ENCODE measurements at places on chromosomes 12 and 14.

DNA sequence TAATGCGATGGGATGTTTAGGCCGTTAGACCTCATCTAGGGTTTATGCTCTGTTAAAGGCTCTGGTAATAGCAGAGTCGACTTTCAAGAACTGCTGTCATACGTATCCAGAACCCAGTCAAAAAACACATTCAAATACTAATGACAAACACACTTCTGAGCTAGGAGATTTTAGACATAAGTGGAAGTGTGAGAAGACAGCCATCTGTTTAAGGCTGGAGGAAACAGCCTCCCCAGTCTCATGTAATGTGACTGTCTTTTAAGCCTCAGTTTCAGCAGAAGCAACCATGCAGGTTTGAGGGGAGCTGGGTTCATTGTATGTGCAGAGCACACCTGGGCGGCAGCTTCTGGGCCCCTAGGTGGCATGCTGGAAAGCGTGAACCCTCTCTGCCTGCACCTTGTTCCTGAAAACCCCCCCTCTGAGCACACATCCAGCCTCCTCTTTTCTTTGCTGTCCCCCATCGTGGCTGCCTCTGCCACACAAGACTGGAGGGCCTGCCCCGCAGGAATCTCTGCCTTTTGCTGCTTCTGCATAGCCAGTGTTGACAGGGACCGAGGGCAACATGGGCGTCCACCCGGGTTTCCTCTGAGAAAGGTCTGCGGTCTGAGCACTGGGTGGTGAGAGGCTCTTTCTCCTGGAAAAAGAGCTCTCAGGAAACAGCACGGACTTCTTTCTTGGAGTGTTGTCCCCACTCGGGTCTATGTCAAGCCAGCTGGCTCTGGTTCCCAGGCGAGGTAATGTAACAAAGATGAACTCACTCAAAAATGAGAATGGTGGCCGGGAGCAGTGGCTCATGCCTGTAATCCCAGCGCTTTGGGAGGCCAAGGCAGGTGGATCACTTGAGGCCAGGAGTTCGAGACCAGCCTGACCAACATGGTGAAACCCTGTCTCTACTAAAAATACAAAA is 11.6 kb downstream of the WNT5B start:
- DNase-seq = no peak

GRCh38 chr14:29108908-29109307 is 342.3 kb downstream of the FOXG1 start:
- no peak for DNase-seq

- peak; percentile 88 for DNase-seq
Measured at GRCh38 chr12:7439579-7440505, 4.1 kb downstream of the CD163L1 start.

DNA sequence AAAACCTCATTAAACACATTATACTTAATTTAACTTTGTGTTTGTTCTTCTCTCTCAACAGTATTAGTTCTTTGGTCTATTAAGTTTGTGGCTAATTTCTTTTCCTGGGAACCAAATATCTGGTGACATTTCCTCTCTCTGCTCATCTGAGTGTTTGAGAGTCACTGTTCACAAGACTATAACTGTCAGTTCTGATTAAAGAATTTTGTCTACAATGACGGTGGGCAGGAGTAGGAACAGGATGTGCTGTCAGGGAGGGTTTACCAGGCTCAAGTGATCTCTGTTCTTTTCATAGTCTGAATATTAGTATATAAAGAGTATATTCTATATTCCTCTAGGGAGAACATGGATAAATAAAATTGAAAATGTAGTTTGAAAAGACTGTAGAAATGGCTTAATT is 92.9 kb downstream of the ALG10B start:
- DNase-seq = no peak

- DNase-seq = no peak
Measured at GRCh38 chr12:47165934-47166333, 86.2 kb upstream of the AMIGO2 start.

DNA sequence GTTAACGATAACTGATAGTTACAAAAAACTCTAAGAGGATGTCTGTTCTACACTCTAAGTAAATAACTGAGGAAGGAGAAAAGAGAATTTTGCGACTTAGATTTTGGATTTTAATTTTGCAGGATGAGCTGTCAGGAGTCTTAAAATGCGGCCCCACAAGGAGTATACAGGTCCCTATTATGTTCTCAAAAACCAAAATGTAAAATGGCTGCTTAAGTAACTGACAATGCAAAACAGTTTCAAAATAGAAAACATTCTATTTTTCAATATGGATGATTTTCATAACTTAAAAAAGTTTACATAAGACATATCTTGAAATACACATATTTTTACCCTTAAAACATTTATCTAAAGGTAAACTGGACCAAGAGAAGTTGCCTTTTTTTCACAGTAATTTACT is 2.6 kb downstream of the CD69 start:
- no peak for DNase-seq

GRCh38 chr14:53742233-53742620 is 214.4 kb downstream of the BMP4 start:
- no peak for DNase-seq

DNA sequence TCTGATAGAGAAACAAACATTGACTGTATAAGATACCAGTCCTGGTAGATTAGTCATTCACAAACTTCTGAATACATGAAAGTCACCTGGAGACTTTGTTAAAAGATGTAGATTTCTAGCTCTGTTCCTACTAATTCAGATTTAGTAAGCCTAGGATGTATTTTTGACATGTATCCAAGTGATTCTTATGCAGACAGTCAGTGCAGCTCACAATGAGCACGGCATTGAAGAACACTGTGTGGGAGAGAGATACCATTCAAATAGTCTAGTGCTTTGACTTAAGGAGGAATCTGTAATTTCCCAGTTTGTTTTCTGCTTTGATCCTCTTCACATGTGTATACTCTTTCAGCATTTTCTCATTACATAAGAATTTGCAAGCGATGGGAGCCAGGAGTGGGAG is 68.7 kb upstream of the STXBP6 start:
- no peak for DNase-seq

- DNase-seq = no peak
Measured at GRCh38 chr12:127150028-127150427, 1116.9 kb upstream of the TMEM132C start.

GRCh38 chr12:91926848-91927247 is 218.8 kb downstream of the BTG1 start:
- no peak for DNase-seq

GRCh38 chr14:95407354-95407753 is 87.6 kb upstream of the CLMN start:
- DNase-seq = no peak

DNA sequence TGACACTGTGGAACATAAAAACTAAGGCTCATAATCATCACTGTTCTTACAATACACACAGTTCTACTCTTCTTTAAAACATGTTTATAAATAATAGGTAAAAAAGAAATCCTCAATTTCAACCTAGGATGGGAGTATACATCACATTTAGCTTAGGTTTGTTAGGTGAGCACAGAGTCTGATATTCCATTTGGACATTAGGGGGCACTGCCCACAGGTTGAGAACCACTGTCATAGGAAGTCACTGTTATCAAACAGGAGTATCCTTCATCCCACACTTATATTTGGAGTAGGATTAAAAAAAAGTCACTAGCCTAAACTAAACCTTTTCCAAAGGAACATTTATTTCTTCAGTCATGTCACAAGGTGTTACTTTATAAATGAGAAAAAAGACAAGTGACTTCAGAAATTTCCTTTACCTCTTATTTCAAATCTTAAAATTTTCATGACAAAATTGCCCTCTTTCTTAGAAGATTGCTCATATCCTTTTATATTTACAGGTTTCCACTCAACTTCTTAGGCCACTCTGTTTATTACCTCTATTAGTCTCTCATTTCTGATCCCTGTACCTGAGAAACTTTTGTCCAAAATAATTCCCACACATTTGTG is 240.6 kb downstream of the CPNE8 start:
- no peak for DNase-seq

- DNase-seq = no peak
Measured at GRCh38 chr12:25308756-25309155, 58.0 kb upstream of the KRAS start.

- no peak for DNase-seq
Measured at GRCh38 chr14:61474015-61474414, 152.6 kb downstream of the PRKCH start.

GRCh38 chr12:21300632-21301031 is 34.1 kb downstream of the SLCO1A2 start:
- DNase-seq = no peak

DNA sequence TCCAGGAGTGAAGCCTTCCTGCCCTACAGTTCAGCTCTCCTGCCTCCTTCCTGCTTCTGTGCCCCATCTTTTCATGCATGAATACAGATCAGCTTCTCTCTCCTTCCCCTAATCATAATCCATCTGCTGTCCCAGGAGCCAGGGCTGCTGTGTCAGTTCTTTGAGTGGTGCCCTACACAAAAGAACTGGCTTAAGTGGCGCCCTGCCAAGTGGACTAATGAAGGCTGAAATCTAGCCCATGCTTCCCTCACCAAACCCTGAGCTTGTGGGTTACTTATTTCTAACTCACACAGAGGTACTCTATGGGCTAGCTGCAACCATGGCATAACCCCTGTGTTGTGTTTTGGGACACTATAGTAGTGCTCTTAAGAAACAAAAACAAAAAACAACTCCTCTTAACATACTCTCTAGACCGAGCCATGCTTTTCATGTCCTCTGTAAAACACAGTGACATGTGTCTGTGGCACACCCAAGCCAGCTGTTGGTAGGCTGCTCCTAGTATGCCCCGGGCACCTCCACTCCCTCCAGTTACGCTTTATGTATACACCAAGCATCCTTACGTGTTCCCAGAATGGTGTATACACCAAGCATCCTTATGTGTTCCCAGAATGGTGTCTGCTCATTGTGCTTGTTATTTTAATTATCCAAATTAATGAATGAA is 19.3 kb upstream of the ETV6 start:
- DNase-seq = no peak

DNA sequence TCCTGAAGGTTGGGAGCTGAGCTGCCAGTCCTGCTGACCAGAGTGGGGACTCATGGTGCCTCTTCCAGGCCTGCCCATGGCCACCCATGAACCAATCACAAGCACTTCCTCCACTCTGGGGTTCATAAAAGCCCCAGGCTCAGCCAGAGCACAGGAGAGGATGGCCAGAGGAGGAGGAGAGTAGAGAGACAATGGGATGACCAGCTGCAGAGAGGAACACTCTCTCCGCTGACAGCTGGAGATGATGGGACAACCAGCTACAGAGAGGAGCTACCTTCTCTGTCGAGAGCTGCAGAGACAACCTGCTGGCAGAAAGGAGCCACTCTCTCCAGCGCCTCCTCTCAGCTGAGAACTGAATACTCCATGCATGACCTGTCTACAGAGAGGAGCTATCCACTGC is 886.1 kb downstream of the BCL11B start:
- DNase-seq = no peak

DNA sequence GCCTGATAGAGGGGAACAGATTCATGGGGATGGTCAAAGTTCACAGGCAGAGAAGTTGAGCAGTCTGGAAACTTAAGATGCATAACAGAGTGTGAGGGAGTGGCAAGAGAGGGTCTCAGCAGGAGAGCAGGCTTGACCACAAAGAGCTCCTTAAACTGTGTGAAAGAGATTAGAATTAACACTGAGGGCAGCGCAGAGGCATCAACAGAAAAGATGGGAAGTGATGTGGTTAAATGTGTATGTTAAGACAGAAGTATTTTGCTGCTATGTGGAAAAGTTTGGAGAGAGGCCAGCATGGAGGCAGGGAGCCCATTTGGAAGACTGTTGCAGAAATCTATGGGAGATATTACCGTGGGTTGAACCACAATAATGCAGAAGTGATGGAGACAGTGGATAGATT is 122.7 kb upstream of the LMNTD1 start:
- DNase-seq = no peak

DNA sequence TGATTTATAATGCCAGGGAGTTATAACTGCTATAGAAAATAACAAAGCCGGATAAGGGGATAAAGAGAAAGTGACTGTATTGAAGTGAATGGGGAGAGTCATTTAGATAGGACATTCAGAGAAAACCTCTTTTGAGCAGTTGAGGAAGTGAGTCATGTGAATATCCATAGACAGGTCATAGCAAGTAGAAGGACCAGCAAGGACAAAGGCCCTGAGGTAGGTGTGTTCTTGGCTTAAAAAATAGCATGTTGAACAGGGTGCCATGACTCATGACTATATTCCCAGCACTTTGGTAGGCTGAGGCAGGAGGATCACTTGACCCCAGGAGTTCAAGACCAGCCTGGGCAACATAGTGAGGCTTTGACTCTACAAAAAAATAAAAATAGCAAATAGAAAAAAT is 51.5 kb upstream of the RAP1B start:
- no peak for DNase-seq

- no peak for DNase-seq
Measured at GRCh38 chr12:116076399-116076798, 201.1 kb downstream of the MED13L start.

- DNase-seq = no peak
Measured at GRCh38 chr12:15001733-15002382, 29.0 kb downstream of the PDE6H start.

DNA sequence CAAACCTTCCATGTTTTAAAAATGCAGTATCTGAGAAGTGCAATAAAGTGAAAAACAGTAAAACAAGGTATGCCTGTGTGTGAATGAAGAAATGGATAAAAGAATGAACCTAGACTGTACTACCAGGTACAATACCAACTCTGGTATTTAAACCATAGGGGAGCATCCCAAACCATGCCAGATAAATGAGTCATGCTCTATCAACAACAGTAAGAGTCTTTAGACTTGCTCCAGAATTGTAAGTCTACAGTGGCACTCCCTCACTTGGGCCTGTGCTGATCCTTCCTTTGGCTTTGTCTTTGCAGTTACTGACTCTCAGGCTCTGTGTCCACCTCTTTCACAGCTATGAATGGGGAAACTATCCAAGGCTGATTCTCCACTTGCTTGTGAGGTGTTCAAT is 38.1 kb downstream of the BBS10 start:
- no peak for DNase-seq

DNA sequence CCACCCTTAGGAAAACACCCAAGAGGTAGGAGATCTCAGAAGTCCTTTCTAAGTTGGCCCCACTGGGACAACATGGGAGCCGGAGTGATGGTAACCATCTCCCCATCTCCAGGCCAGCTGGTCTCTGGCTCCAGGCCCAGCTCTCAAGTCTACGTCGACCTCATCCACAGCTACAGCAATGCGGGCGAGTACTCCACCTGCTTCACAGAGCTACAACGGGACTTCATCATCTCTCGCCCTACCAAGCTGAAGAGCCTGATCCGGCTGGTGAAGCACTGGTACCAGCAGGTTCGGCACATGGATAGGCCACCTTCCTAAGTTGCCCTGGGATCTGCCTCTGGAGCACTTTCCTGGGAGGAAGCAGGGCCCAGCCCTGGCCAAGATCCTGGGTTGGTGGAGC is 11.0 kb upstream of the OAS2 start:
- no peak for DNase-seq

GRCh38 chr14:89649451-89650075 is 232.5 kb upstream of the FOXN3 start:
- DNase-seq = no peak

All from upper lobe of left lung (tissue), 6 donors.